ENCODE measurements at places on chromosomes 13 and 19.

DNA sequence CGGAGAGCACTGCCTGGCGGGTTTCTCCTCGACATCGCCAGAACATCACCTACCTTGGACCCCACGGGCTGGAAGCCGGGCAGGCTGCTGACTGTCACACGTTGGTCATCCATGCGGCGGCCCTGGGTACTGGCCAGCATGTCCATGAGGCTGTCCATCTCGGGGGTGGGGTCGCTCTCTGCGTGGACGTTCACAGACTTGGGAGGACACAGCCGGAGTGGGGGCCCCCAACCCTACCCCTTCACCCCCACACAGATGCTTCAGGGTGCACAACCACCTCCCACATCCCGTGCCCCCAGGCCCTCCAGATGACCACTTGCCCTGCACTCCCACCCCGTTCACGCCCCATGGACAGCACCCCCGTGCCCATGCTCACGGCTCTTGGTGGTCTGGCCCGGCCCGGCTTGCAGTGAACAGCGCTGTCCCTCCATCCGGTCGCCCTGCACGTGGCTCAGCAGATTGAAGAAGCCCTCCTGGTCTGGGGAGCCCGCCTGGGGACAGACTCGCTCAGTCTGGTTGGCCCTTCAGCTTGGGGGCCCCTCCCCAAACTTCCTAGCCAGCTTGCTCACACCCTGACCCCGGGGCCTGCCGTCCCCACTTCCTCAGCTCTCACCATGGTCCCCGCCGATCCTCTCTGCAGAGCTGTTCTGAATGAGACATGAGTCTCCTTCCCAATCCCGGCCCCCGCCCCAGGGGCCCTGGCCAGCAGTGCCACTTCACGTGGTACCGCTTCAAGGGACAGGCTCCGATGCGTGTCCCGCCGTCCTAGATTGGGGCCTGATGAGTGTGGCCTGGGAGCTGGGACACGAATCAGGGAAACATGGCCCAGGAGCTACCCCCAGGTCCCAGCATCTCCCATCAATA lies 947 bp downstream of the PCP2 start:
- DNase-seq: no peak

- DNase-seq: no peak
Observed at GRCh38 chr19:19111967-19112580, 26.2 kb downstream of the TMEM161A start.

DNA sequence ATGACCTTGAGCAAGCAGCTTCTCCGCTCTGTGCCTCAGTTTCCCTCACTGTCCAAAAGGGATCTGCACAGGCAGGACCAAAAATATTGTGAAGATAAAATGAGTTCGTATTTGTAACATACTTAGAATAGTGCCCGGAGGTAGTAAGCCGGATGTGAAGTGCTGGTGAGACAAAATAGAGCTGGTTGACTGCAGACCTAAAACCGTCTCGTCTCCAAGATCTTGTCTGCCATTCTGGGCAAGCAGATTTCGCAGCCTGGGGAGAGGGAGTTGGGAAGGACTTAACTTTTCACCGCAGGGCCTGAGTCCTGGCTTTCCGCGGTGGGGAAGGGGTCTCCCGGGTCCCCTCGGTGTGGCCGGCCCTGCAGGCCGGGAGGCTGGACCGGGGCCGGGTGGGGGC lies 8.2 kb upstream of the BBC3 start:
- DNase-seq: peak; percentile 53

DNA sequence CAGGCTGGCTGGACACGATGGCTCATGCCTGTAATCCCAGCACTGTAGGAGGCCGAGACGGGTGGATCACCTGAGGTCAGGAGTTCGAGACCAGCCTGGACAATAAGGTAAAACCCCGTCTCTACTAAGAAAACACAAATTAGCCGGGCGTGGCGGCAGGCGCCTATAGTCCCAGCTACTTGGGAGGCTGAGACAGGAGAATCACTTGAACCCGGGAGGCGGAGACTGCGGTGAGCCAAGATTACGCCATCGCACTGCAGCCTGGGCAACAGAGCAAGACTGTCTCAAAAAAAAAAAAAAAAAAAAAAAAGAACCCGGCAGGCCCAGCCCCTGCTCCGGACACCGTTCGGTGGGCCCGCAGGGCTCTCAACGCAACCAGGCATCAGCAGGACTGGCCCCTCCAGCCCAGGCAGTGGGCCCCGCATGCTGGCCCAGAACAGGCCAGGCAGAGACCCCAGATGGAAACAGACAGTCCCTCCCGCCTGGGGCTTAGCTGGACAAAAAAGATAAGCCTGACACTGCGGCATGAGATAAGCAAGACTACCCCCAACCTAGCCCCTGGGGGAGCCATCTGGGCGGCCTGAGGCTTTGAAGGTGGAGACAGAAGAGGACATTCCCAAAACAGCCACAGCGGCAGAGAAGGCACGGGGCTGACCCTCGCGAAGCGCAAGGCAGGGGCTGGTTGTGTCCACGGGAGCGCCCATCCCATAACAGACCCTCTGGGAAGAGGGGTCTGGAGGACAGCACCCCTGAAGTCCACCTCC lies 11.6 kb downstream of the REXO1 start:
- DNase-seq: no peak

- no peak for DNase-seq
Observed at GRCh38 chr19:6236310-6237291, 43.2 kb downstream of the MLLT1 start.

GRCh38 chr13:93290503-93290902 lies 63.9 kb downstream of the GPC6 start:
- DNase-seq: no peak

DNA sequence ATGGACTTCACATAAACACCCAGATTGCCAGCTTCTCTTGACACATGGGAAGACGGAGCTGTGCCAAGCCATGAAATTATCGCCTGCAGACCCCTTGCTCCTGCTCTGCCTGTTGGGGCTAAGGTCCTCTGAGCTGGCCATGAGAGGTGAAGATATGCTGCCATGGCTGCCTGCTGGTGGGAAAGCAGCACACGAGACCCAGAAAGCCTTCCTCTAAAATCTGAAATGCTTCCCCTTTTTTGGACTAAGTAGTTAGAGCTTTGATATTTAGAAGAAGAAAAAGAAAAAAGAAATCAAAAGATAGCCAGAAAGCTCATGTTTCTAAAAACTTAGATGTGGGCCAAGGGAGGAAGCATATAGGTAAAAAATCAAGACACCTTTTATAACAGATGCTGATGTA lies 11.2 kb downstream of the WDFY2 start:
- peak; percentile 33 for DNase-seq

GRCh38 chr19:27964185-27964584 lies 1248.8 kb downstream of the UQCRFS1 start:
- DNase-seq: no peak

GRCh38 chr19:29666578-29667386 lies 1.5 kb downstream of the PLEKHF1 start:
- no peak for DNase-seq

DNA sequence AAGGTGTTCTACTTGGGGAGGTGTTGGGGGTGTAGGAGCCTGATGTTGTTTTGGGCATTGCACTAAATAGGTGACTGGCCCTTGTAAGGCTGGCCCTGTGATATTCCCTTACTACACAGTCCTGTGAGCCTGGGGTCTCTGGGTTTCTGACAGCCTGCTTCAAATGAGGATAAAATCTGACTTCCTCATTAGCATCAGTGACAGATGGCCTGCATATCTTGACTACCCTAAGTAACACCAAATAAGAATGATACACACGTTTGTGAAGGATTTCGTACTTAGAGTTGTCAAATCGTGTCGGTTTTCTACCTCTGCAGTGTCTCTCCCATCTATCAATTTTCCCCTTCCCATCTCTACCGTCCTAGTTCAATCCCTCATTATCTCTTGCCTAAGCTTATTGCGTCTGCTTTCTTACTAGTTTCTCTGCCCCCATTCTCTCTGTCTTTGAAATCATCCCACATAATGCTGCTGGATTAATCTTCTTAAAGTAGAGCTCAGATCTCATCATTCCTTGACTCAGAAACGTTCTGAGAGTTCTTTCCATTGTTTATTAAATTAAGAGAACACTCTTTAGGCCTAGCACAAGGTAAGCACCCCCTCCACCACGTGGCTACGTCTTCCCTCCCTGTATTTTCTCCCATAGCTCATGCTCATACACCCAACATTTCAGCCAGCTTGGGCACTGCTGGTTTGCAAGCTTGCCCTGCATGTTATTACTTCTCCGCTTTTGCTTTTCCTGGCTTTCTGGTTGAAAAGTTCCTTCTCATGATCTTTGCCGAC lies 26.2 kb upstream of the CNMD start:
- DNase-seq: no peak

DNA sequence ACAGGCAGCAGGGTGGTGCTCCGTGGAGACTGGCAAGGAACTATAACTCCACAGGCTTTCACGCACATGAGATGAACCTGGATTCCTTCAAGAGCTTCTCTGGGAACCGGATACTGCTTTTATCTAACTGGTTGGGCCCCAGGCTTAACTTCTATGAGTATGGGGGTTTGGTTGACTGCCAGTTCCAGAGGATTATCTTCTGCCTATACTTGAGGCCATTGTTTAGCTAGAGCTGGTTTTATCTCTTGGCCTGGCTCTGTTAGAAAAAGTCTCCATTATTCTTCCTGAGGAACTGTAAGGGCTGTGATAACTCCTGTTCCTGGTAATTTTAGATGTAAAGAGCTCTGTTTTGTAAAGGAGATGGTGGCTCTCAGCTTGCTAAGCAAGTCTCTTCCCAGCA lies 40.9 kb downstream of the ZNF846 start:
- no peak for DNase-seq

DNA sequence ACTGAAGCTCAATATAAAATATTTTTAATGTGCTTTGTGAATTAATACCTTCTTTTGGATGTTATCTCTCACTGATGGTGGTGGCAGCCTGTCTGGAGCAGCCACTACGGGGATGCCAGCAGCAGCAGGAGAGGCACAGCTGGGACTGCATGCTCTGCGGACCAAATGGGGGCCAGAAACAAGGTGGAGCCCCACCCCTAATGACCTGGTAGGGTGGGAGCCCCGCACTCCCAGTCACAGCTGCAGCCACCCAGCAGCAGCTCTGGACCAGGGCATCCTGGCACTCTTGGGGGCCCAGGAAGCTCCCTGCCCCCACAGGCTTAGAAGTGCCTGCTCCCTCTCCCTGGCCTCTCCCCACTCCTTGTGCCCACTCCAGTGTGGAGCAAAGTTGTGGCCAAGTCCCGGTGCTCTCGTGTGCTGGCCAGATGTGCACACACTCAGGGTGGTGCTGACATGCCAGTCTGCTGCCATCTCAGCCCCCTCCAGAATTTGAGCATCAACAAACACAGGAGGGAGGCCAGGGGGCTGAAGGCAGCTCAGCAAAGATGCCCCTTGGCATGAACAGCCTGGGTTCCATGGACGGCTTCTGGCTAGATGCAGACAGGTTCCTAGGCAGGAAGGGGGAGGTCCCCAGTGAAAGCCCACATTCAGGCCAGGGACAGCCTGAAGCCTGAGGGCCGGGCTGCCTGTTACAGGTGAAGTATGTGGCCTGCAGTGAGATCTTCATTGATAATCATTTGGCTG lies 696.7 kb upstream of the SLITRK5 start:
- DNase-seq: no peak

DNA sequence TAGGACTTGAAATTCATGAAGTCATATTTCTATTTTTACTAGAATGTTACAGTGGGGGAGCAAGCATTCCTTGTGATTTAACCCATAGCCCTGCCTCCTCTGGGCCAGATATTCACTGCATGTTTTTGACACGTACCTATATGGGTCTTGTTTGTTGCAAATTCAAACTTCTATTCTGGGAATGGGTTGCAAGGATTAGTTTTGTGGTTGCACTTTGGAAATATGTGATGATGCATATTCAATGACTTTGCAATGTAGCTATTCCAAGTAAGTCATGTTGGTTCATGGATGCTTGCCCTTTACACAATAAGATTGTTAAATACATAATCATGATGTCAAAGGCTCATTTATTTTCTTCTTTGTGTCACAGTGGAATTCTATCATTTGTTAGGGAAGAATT lies 440.8 kb downstream of the TDRD3 start:
- DNase-seq: peak; percentile 6

- DNase-seq: no peak
Observed at GRCh38 chr19:58394821-58395219, 636 bp upstream of the RNF225 start.

DNA sequence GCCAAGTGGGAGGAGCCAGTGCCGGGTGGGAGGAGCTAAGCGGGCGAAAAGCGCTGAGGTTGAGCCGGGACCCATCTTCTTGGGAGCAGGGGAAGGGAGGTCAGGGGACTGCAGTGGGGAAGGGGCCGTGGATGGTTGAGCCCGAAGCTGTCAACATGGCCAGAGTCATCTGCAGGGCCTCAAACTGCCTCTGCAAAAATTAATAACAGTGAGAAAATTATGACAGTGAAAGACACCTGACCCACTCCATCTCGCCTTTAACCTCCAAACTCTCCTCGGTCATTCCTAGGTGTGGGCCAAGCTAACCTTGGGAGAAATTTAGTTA lies 30.1 kb downstream of the ZNF557 start:
- DNase-seq: no peak

- DNase-seq: no peak
Observed at GRCh38 chr13:71772361-71772760, 94.6 kb downstream of the DACH1 start.

DNA sequence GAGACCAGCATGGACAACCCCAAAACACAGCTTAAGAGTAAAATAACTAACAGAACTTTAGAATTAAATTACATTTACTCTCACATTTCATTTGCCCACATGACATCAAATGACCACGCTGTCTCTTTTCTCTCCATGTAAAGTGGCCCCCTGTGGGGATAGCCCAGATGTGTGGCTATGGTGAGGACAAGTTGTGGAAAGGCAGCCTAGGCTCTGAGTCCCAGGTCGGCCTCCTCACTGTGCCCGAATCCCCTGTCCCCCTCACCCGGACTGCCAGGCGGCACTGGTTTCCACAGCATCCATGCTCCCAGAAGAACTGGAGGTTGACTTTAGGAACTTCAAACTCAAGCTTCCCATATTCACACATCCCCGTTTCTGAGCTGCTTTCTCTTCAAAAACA lies 111.8 kb upstream of the UQCRFS1 start:
- DNase-seq: no peak

GRCh38 chr13:52736891-52737290 lies 2.7 kb downstream of the CNMD start:
- DNase-seq: no peak

- DNase-seq: peak; percentile 76
Observed at GRCh38 chr19:16153582-16154336, 10.3 kb downstream of the HSH2D start.

- no peak for DNase-seq
Observed at GRCh38 chr13:113407531-113408393, 43.8 kb upstream of the GRTP1 start.

Data from NB4 (cell line).